ENCODE measurements at places on chromosomes 3 and 15. TPM values are rescaled to one million over a fixed set of nuclear protein-coding genes. Genes with fewer than 3 reads are reported as not detected.

Gene BAHD1
- 14.1 TPM for polyA plus RNA-seq

Gene RNU5B-1
- polyA plus RNA-seq = not detected

Gene CILP
- polyA plus RNA-seq = 5.4 TPM

Gene KCNMB3
- polyA plus RNA-seq = 1.2 TPM

Gene GPR27
- polyA plus RNA-seq = 0.60 TPM

Gene EPHB3
- 1.6 TPM for polyA plus RNA-seq

Gene CPN2
- 0.01 TPM for polyA plus RNA-seq

Gene CNTN6
- polyA plus RNA-seq = not detected

Gene UCN2
- polyA plus RNA-seq = not detected

Gene CCR9
- polyA plus RNA-seq = not detected

Gene C3orf52
- 10.2 TPM for polyA plus RNA-seq
